ENCODE measurements at places on chromosomes 1 and 21. TPM values are rescaled to one million over a fixed set of nuclear protein-coding genes. Genes with fewer than 3 reads are reported as not detected.

Gene ECM1
- total RNA-seq, result 1.7 TPM

Gene CREG1
- total RNA-seq, result 154 TPM

Gene FMN2
- 5.3 TPM for total RNA-seq

GRCh38 chr1:221687836-221688487 is 53.9 kb downstream of the DUSP10 start:
- H3K4me3 ChIP-seq, result no peak overlapping the region
- H3K4me1 ChIP-seq, result no peaks in the 10 kb centered on the region
- no peak for DNase-seq
- H3K27me3 ChIP-seq, result no peaks in the 10 kb centered on the region

DNA sequence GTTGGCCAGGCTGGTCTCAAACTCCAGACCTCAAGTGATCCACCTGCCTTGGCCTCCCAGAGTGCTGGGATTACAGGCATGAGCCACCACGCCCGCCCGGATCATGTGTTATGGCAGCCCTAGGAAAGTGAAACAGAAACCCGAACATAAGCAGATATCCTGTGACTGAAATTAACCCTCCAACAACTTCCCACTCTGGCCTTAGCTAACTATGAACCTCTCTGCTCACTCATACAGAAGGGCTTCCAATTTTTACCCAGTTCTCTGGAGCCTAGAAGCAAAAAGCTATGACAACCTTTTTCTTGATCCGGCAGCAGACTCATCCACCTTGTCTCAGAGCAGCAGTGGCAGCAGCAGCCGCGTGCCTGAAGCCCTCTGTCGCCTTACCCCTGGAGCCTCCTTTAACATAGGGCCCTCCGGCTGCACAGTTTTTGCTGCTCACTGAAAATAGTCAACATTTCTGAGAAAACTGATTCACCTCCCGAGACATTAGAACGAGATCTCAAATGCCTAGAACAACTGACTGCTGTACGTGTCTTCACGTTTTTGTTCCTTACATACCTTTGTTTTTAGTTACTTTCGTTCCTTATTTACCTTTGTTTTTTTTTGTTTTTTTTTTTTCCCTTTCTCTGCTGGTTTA is 9.3 kb downstream of the CBR1 start:
- no peak overlapping the region for H3K4me3 ChIP-seq
- no peak for DNase-seq
- H3K4me1 ChIP-seq, result peaks cover 6% of the 10 kb centered on the region
- peaks cover 13% of the 10 kb centered on the region for H3K36me3 ChIP-seq
- no peak overlapping the region for H3K27ac ChIP-seq

DNA sequence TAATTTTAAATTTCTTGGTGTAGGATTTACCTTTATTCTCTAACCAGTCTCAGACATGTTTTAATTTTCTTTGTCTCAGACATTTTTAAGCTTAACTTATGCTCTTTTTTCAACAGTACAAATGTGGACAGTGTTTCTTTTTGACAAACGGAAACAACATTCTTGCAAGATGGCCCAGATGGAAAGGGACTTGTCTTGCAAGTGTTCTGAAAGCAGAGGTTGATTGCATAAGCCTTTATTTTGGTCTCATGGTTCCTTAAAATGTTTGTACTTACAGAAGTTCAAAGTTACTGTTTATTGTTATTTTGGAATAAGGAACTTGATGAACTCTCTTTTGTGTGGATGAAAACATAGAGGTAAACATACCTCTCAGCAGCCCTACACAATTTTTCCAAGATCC is 22.9 kb downstream of the SMAP2 start:
- H3K27me3 ChIP-seq, result no peaks in the 10 kb centered on the region
- no peaks in the 10 kb centered on the region for H3K36me3 ChIP-seq
- H3K4me3 ChIP-seq, result no peak overlapping the region
- no peak for DNase-seq
- peaks cover 8% of the 10 kb centered on the region for H3K4me1 ChIP-seq

DNA sequence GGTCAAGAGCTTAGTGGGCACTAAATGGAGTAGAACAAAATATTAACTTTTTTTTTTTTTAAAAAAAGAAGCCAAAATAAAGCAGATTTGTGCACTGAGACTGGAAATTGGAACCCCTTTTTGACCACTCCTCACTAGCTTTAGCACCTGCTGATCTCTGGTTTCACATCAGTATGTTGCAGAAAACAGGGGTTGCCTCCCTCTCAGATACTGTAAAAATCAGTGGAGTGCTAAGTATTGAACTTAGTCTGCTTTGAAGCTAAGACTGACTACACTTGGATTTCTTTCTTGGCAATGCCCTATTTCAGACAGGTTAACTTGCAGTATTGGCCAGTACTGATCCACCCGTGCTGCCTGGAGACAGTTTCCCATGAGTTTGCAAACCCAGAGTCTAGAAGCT is 2.7 kb upstream of the KIAA0040 start:
- no peak overlapping the region for H3K27ac ChIP-seq
- H3K4me3 ChIP-seq, result no peak overlapping the region
- no peak for DNase-seq
- peaks cover 42% of the 10 kb centered on the region for H3K4me1 ChIP-seq
- H3K36me3 ChIP-seq, result no peaks in the 10 kb centered on the region
- no peaks in the 10 kb centered on the region for H3K27me3 ChIP-seq

GRCh38 chr1:173347282-173347818 is 129.8 kb upstream of the PRDX6 start:
- H3K27ac ChIP-seq, result no peak overlapping the region
- no peaks in the 10 kb centered on the region for H3K36me3 ChIP-seq
- H3K4me1 ChIP-seq, result peaks cover 7% of the 10 kb centered on the region

DNA sequence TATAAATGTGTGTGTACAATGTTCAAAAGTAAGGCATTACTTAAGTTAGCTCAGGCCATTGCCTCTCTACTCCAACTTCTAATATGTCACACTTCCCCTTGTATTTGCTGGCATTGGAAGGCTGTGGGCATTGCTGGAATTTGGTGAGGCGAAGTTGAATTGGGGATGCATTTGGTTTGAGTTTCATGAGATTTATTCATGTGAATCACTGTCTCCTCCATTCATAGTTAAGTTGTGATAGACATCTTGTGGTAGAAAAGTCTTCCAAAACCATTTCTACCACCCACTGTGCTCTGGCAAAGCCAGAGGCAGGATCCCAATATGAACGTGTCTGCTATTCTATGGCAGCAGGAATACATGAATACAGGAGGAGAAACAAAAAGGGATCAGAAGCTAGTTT is 397.8 kb upstream of the USP24 start:
- no peaks in the 10 kb centered on the region for H3K36me3 ChIP-seq
- no peak overlapping the region for H3K4me3 ChIP-seq
- H3K27me3 ChIP-seq, result no peaks in the 10 kb centered on the region
- no peak overlapping the region for H3K27ac ChIP-seq

Measured in MCF 10A (cell line).